Naive thymus-derived CD8-positive, alpha-beta T cell (primary cell): ENCODE measurements at places on chromosomes 5 and 9.

DNA sequence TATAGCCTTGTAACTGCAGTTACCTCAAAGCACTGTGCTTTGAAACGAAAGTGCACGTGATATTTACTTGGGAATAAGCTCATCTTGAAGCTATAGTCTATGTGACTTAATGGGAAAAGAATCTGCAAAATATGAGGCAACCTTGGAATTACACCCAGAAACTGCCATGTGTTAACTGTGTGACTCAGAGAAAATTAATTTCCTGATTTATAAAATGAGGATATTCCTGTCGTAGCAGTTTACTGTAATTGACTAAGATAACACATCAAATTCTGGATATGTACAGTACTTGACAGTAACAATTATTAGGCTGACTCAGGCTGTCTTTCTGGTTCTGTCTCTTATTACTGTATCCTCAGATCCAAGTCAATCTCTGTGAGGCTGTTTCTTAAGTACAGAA is 1079.9 kb upstream of the ACO1 start:
- DNase-seq = no peak

DNA sequence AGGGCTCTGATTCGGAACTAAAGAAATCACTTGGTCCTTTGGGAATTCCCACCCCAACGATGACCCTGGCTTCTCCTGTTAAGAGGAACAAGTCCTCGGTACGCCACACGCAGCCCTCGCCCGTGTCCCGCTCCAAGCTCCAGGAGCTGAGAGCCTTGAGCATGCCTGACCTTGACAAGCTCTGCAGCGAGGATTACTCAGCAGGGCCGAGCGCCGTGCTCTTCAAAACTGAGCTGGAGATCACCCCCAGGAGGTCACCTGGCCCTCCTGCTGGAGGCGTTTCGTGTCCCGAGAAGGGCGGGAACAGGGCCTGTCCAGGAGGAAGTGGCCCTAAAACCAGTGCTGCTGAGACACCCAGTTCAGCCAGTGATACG is 83.4 kb downstream of the GOLPH3 start:
- DNase-seq = no peak

GRCh38 chr5:1726469-1726865 is 73.2 kb downstream of the MRPL36 start:
- no peak for DNase-seq

- DNase-seq = no peak
These were observed 31.9 kb upstream of the NPR3 start for GRCh38 chr5:32679218-32679617.

- no peak for DNase-seq
These were observed 30.8 kb upstream of the ENHO start for GRCh38 chr9:34553511-34554021.

DNA sequence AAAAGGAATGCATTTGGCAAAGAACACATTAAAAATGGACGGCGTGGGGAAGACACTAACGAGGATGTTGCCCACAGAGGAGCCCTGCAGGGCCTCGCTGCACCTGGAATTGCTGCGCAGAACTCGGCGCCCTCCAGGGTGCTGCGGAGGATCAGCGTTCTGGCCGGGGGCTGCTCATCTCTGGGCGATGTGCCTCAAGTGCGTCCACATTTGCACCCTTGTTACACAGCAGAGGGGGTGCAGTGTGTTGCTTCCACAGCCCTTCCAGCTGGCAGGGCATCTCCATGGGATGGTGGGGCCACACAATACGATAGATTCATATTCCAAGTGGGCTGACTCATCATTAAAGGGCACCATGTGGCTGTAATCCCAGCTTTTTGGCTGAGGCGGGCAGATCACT is 63.1 kb downstream of the AK8 start:
- DNase-seq = no peak

GRCh38 chr5:90338712-90339372 is 70.7 kb downstream of the CETN3 start:
- DNase-seq = no peak

GRCh38 chr5:169828385-169828784 is 151.9 kb downstream of the INSYN2B start:
- no peak for DNase-seq

DNA sequence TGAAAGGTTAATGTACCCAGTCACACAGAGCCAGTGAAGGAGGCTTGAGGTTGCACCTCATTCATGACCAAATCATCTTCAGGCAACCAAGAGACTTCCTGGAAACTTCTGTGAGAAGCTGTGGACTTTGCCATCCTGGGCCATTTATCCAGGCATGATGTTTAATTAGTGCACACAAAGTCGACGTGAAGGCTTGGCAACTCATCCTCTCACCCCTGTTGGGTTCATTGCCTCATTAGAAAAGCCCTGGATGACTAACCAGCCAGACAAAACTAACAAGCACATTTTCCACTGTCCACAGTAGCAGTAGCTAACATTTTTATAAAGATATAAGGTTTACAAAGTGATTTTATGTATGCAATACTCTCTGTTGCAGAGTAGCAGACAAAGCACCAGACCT is 65.7 kb upstream of the ZNF462 start:
- DNase-seq = no peak

DNA sequence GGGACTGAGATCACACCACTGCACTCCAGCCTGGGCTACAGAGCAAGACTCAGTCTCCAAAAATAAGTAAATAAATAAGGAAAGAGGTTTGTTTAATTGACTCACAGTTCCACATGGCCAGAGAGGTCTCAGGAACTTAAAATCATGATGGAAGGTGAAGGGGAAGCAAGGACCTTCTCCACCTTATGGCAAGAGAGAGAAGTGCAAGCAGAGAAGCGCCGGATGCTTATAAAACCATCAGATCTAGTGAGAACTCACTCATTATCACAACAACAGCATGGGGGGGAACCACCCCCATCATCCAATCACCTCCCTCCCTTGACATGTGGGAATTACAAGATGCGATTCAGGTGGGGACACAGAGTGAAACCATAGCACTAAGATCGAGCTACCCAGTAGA is 22.8 kb upstream of the RGMB start:
- no peak for DNase-seq

DNA sequence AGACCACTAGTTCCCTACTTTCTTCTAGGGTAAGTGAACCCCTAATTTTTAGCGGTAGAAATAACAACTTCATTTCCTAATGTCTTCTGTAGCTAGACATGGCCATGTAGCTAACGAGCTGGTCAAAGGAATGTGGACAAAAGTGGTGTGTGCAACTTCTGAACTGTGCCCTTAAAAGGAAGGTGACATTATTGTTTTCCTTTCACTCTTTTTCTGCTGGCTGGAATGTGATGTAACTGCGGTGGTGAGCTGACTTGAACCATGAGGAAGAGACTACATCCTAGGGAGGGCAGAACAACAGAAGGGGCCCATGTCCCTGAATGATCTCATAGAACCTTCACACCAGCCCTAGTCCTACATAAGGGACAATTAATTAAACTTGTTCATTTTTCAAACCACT is 1.3 kb upstream of the SNX2 start:
- DNase-seq = no peak

DNA sequence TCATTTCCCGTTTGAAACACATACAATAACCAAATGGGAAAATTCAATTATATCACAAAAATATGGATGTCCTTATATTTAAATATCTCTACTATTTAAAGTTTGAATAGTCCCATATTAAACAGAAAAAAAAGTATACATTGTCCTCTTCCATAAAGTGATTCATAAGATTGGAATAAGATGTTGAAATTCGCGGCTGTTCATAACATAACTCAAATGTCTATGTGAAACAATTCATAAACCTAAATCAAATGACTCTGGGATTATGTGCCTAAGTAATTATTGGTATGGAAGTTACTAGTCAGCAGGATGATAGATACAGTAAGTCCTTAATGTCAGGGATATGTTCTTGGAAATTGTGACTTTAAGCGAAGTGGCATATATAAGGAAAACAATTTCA is 3.9 kb upstream of the EFNA5 start:
- no peak for DNase-seq
